Lung (tissue), 17 donors: ENCODE measurements at places on chromosomes 5 and 9. TPM values are rescaled to one million over a fixed set of nuclear protein-coding genes. Genes with fewer than 3 reads are reported as not detected.

Gene WNT8A
- total RNA-seq, result not detected

Gene ACTBL2
- total RNA-seq, result 0.09 TPM

Gene CPLANE1
- 66.4 TPM for total RNA-seq

Gene STPG3
- not detected for total RNA-seq

Gene ROR2
- 12.1 TPM for total RNA-seq

Gene PCDHA9
- total RNA-seq, result 0.68 TPM

Gene GRXCR2
- not detected for total RNA-seq

Gene STK32A
- total RNA-seq, result 7.1 TPM

Gene TAF1L
- total RNA-seq, result 0.03 TPM

Gene MEIKIN
- total RNA-seq, result not detected

Gene FRMD3
- 3.2 TPM for total RNA-seq

Gene SPINK6
- total RNA-seq, result not detected

Gene ORM1
- total RNA-seq, result 22.4 TPM

Gene TMEM252
- total RNA-seq, result not detected

Gene RANBP3L
- 2.3 TPM for total RNA-seq

Gene FER
- 88.6 TPM for total RNA-seq

Gene HTR4
- total RNA-seq, result 0.18 TPM

Gene CFAP77
- 6.9 TPM for total RNA-seq

Gene GDNF
- total RNA-seq, result not detected

Gene CCDC183
- total RNA-seq, result 1.6 TPM

Gene PNPLA7
- 8.9 TPM for total RNA-seq

Gene SV2C
- 0.40 TPM for total RNA-seq

Gene LYRM7
- 6.0 TPM for total RNA-seq

Gene CACNA1B
- 0.09 TPM for total RNA-seq

Gene CXCL14
- total RNA-seq, result 1.6 TPM

Gene CER1
- not detected for total RNA-seq

Gene NUP214
- 48.0 TPM for total RNA-seq

Gene DMRT3
- not detected for total RNA-seq

Gene TNFSF15
- 24.5 TPM for total RNA-seq

Gene SLC34A3
- 0.65 TPM for total RNA-seq

Gene SPARC
- 985 TPM for total RNA-seq

Gene TEX48
- total RNA-seq, result not detected

Gene CDKN2A
- 4.8 TPM for total RNA-seq

Gene F2RL2
- 0.49 TPM for total RNA-seq

Gene REEP2
- total RNA-seq, result 0.98 TPM

Gene NIM1K
- total RNA-seq, result not detected

Gene ZDHHC11B
- total RNA-seq, result 6.9 TPM

Gene PTPN3
- total RNA-seq, result 13.3 TPM

Gene CMYA5
- 0.80 TPM for total RNA-seq

Gene SIT1
- total RNA-seq, result 0.92 TPM

Gene CRHBP
- total RNA-seq, result 0.58 TPM

Gene OR13D1
- total RNA-seq, result not detected

Gene POLR1E
- 19.9 TPM for total RNA-seq

Gene PCDHA4
- total RNA-seq, result 1.6 TPM

Gene LCN9
- total RNA-seq, result not detected

Gene PCDHA13
- 0.77 TPM for total RNA-seq

Gene CFAP157
- 14.6 TPM for total RNA-seq

Gene DIRAS2
- total RNA-seq, result 0.61 TPM

Gene HTR1A
- not detected for total RNA-seq

Gene JAKMIP2
- 2.9 TPM for total RNA-seq

Gene SLC2A6
- 27.8 TPM for total RNA-seq

Gene TAF11L10
- not detected for total RNA-seq

Gene NR2F1
- 57.3 TPM for total RNA-seq

Gene FAM120A
- 110 TPM for total RNA-seq
